ENCODE measurements at places on chromosomes 12 and 14. TPM values are rescaled to one million over a fixed set of nuclear protein-coding genes. Genes with fewer than 3 reads are reported as not detected.

OTUB2 gene
- 3.5 TPM for total RNA-seq

DNA sequence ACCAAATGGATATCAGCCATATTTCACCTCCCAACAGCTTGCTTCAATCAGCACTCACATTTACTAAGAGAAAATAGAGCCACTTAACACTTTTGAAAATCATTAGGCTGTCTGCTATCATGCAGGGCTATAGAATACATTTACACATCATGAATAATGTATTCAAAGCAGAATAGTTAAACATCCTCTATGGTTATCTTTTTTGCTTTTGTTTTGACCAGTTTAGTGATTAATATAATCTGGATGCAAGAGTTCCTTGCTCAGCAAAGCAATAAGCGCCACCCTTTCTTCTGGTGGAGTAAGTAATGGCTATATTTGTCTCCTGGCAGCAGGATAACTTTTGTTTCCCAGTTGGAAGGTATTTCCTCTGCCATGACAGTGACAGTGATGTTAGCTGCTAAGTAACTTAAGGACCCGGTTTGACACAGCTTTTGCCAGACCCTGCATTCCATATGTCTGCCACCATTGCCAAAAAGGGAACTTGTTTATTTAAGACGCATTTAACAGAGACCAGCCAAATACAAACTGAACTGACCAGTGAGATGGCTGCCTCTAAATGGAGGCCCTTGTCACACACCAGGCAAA, 70.3 kb upstream of the NR2C1 start:
- no peak for DNase-seq

DNA sequence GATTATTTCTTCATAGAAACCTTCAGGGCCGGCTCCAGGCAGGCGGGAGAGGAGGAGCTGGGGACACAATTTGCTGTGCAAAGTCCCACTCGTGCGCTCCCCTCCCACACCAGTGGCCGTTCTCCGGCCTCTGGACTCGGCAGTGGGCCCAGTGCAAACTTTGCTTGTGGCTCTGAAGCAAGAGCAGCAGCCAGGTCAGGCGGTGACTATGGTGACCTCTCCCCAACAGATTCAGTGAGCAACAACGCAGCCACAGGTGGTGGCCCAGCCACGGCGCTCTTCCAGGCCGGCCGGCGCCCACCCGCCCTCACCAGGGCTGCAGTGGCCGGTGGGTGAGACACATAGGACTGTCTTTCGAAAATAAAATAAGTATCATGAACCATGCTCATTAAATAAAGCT, 29.5 kb downstream of the VPS37B start:
- DNase-seq = no peak

- DNase-seq = no peak
These were observed 64.0 kb downstream of the PIWIL1 start for GRCh38 chr12:130401703-130402102.

SLC25A21 gene
- 0.31 TPM for total RNA-seq

GRCh38 chr14:103562429-103563225, at the start of the genes BAG5 and COA8:
BAG5 (minus strand) TSS chr14:103562657; CDS start chr14:103561164, 1,493 bp downstream.
COA8 (plus strand) TSS chr14:103562960; CDS start chr14:103563002, 42 bp downstream.
- peak; percentile 89 for DNase-seq

DNA sequence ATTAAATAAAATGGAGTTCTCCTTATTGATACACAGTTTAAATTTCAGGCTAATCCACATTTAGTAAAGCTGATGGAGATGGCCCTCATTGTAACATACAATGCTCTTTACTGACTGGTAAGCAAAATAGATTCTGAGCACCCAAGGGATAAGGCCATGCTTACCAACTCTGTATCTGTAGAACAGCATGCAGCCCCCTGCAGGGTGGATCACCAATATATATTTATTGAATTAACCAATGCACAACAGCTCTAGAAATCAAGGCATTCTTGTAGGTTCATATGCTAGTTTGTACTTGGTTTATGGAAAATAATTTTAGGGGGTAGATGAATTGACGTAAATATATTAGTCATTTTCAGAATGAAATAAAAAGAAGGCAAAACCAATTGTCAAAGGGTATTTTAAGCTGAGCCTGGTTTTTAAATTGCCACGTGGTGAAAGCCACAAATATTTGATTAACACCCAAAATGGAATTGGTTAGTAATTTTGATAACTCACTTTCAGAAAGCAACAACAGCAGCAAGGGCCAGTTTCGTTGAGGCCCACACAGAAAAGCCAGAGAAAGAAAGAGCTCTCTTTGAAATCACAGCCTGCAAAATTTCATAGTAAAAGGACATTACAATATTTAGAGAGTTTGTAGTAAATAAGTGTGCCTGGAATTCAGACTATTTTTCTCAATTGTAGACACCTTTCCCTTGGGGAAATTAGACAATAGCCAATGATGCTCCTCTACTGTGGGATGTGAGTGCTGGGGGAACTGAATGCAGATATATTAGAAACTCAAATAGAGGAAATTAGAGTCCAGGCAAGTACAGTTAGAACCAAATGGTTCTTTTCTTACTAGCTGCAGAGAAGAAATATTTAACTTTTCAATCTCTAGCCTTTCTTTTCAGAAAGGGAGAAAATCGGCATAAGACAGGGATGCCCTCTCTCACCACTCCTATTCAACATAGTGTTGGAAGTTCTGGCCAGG, 216.2 kb upstream of the ABCD2 start:
- DNase-seq = no peak

- no peak for DNase-seq
These were observed 484 bp upstream of the PRKCH start for GRCh38 chr14:61320806-61321384.

KRT74 gene
- not detected for total RNA-seq

PKP2 gene
- 85.0 TPM for total RNA-seq

- no peak for DNase-seq
These were observed 269.7 kb downstream of the RAD51B start for GRCh38 chr14:68089146-68089731.

HOXC6 gene
- 0.22 TPM for total RNA-seq

DNA sequence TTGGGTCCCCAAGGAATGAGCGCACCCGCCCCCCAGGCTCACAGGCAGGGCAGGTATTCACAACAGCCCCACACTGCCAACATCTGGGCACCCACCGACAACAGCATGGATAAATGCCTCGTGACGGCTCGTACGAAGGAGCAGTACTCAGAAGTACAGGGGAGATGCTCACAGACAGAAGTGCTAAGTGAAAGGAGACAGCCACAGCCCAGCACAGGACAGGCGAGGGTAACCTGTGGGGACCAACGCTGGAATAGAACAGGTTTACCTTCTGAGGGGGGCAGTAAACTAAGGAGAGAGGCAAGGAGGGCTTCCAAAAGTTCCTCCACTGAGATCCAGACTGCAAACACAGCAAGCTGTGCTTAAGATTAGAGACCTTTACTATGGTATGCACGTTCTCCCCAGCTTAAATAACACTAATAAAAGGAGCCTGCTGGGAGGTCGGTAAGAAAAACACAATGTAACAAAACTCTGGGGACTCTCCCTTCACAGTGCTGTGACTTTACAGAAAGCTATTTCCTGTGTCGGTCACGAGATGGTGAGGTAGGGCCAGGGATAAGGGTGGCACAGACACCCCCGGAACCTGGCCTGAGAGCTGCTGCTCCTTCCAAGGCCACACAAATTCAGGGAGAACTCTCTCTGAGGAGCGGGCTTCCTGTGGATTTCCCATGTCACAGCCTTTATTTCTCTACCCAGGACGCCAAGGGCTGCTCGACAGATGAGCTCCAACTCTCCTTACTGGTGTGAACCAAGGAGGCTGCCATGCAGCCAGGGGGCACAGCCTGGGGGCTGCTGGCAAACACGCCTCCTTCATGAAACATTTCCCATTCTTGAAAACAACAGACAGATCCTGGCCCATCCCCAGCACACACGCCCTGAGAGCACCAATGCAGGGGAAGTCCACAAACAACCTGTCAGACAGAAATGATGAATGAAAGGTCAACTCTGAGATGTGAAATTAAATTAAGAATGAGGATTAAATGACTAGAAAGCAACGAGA, 26.3 kb downstream of the SLC15A4 start:
- no peak for DNase-seq

PGF gene
- 0.96 TPM for total RNA-seq

- no peak for DNase-seq
These were observed 29.7 kb downstream of the AKAP6 start for GRCh38 chr14:32358781-32359180.

POTEM gene
- total RNA-seq = not detected

DNA sequence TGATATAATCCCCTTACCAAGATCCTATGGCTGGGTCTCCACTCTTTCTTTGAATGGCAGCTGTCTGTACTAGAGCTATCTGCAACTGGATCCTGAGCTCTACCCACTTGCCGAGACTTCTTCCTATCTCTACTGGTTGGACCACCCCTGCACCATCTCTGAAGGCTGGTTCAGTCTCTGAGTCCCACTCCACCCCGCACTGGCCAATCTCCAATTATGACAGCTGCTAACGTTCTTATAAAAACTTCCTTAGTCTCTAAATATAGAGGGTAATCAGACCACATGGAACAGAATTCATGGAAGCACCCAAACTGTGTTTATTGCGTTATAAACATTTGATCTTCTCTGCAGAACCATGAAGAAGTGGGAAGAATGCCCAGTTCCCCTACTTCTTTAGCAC, 186.6 kb upstream of the EEA1 start:
- DNase-seq = no peak

- DNase-seq = no peak
These were observed 244.8 kb downstream of the DACT1 start for GRCh38 chr14:58882577-58883018.

GRCh38 chr14:104184506-104184905, 46.1 kb downstream of the KIF26A start:
- DNase-seq = no peak

DNA sequence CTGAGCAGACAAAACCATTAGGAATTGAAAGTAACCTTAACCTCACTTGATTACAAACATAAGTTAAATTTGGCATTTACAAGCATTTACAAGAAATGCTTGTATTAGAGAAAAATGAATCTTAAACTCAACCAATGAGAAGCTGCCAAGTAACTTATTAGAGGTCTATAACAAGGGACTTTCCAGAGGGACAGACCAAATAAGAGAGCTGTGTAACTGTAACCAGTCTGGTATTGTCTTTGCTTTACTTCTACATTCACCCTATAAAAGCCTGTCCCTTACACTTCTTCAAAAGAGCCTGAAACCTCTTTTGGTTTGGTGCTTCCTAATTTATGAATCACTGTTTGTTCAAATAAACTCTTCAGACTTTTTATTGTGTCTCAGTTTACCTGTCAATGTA, 450.0 kb upstream of the FAR2 start:
- DNase-seq = no peak

GRCh38 chr14:100393906-100394732, 71.0 kb downstream of the SLC25A47 start:
- no peak for DNase-seq

GPRC5D gene
- total RNA-seq = not detected

DNA sequence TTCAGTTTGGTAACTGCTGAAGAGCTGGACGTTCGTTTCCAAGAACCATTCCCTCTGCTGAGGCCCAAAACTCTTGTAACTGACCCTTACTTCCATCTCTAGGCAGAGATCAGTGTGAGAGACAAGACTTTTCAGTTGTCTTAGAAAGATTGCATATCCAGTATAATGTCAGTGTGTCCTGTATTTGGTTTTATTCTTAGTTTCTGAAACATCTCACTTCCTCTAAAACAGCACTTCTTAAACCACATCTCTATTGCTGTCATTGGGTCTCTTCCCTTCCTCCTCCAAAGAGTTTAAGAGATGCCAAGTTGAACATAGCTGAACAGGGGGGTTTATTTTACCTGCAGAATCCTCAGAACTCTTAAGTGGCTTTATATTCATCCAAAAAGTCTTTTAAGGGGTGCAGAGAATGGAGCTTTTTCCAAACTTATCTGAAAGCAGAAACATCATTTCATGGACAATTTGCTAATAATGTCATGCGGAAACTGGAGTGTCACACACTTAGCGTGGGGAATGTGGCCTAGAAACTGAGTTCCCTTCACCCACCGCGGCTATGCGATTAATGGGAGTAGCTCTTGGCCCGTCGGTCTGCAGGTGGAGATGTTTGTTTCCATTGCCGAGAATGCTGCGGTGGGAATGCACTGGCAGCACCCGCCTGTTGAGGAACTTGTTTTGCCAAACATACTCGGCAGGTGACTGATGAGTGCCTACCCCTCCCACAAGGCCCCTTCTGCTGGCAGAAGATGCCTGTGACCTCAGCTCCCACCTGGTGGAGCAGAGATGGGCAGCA, 148.2 kb downstream of the ADGRD1 start:
- no peak for DNase-seq

DNA sequence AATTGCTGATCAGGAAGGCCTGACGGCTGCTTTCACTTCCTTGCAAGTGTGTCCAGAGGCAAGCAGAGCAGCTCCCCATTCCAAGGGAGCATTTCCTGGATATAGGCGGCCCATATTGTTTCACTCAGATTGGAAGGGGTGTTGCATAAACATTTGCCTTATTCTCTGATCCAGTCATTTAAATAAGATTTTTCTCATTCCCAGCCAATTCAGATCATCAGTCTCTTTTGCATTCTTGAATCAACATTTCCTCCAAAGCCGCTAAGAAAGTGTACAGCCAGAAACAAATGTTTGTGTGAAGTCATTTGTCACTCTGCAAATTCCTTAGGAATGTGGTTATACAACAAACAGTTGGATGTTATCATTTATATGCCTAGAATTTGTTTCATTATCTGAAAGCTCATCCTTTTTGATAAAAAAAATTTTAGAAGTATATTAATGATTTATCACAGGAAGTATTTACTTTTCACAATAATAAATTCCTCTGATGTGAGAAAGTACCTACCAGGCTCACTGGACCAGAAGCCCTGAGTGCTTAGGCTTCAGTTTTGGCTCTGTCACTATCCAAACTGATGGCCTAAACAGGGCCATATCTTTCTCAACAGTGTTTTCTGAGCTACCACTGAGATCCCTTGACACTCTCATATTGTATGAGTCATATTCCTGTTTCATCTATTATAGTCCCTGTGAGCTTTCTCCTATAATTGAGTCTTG, 379.6 kb downstream of the CCDC91 start:
- no peak for DNase-seq
